ENCODE measurements at places on chromosomes 12 and 14.
A peak's percentile ranks its signal among the peaks of the same experiment; 100 is the strongest.

- DNase-seq = no peak
These were observed 40.4 kb downstream of the AACS start for GRCh38 chr12:125105600-125105999.

DNA sequence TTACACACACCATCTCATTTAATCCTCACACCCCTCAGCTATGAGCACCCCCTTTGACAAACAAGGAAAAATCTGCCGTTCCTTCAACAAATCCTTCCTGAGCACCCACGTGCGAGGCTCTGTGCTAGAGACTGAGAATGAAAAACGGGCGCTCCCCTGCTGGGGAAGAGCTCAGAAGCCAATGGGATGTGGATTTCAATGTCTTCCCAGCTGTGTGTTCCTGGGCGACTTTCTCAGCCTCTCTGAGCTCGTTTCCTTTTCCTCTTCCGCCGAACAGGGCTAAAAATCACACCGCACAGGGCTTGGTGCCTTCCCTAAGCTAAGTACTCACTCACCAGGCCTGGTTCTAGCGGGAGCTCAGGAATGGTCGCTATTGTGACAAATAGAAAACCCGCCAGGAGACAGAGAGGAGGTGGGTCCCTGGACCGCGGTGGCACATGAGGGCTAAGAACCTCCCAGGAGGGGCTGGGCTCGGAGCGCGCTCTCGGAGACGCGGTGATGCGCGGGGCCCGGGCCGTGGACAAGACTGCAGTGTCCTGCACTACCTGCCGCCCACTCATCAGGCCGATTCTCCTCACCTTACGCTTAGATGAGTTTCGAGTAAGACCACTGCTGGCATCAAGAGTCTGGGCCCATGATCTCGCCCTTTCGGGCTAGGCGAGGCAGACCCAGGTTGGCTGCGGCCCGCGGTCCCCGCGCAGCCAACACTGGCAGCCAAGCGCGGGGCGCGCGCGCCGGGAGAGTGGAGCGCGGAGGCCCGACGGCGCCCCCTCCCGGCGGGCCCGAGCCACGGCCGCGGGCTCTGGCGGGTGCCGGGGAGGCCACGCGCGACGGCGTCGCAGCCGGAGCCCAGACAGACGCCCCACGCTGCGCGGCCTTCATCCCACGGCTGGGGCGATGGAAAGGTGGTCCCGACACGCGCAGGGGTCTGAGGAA, 17.0 kb downstream of the ZDHHC22 start:
- peak; percentile 38 for DNase-seq

DNA sequence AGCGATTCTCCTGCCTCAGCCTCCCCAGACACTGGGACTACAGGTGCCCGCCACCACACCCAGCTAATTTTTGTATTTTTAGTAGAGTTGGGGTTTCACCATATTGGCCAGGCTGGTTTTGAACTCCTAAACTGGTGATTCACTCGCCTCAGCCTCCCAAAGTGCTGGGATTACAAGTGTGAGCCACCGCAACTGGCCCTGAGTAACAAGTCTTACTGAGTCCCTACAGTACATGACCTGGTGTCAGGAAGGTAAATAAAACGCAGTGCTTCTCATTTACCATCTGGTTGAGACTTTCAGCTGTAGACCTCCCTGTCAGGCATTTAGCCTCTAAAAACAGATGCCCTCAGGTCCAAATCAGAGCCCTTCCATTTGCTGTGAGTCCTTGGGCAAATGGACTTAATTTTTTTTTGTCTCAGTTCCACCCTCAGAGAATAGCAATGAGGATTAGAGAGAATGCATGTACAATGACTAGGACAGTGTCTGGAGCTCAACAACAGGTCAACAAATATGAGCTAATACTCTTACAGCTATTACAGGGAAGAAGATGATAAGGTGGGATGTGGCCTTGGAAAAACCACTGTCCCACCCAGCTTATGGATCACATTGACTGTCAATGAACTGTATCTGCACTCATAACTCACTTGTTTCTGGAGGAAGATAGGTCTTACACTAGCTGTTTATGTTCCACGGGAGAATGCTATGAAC, 70.5 kb downstream of the PHLDA1 start:
- DNase-seq = no peak

- no peak for DNase-seq
These were observed 19.1 kb downstream of the SIX4 start for GRCh38 chr14:60705100-60705499.

DNA sequence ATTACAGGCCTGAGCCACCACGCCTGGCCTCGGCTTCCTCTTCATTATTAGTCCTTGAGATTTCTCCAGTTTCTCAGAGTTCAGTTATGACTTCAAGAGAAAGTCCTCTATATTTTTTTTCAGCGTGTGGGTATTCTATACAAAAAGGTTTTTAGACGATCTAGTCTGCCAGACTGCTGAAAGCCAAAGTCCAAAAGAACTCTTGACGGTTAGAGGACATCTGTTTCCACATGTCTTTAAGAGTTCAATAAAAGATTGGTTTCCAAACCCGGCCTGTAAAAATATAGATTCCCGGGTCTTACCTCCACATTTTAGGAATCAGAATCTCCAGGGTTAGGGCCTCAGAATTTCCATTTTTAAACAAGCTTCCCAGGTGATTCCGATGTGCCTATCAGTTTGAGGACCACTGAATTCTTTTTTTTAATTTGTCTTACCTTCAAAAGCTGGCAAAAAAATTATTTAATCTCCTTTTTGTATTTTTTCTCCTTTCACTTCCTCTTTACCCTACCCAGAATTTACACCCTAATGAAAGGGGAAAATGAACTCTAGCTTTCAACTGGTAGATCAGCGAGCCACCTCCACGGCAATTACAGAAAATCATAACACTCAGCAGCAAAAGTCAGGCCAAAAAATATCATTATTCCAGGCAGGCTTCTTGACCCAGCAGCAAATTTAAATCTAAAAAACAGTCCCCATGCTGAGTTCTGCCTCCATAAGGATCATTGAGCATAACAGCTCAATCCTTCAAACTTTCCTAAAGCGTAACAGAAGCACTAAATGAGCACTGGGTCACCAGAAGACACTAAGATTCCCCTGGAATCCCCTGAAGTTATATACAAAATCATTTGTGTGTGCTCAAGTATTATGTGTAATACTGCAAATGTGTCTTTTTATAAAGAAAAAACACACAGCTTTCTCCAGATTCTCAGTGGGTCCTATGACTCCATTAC, 8.7 kb downstream of the NT5DC3 start:
- no peak for DNase-seq

- no peak for DNase-seq
These were observed 90.4 kb downstream of the LRP6 start for GRCh38 chr12:12176402-12176801.

DNA sequence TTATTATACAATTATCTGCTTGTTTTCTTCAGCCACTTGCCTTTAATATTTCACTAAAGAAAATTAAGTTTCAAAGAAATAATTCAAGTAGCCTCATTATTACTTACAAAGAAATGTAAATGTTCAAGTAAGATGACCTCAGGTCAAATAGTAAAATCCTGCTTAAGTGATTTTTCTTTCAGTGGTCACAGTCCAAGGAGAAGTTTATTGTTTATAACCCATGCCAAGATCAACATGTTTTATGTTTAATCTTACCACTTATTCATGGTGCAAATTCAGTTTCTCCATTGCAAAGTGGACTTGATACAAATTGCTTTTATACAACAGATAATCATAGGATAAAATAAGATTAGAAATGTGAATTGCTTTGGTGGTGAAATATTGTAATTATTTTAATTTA, 370.2 kb upstream of the FLRT2 start:
- DNase-seq = no peak
